Spinal cord (tissue), 10 donors: ENCODE measurements at places on chromosomes 16 and 17. TPM values are rescaled to one million over a fixed set of nuclear protein-coding genes. Genes with fewer than 3 reads are reported as not detected.

DNA sequence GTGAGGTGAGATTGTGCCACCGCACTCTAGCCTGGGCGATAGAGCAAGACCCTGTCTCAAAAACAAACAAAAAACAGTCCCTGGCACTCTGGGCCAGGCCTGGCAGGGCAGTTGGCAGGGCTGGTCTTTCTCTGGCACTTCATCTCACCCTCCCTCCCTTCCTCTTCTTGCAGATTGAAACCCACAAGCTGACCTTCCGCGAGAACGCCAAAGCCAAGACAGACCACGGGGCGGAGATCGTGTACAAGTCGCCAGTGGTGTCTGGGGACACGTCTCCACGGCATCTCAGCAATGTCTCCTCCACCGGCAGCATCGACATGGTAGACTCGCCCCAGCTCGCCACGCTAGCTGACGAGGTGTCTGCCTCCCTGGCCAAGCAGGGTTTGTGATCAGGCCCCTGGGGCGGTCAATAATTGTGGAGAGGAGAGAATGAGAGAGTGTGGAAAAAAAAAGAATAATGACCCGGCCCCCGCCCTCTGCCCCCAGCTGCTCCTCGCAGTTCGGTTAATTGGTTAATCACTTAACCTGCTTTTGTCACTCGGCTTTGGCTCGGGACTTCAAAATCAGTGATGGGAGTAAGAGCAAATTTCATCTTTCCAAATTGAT is 24.8 kb downstream of the STH start:
- no peak for DNase-seq

DNA sequence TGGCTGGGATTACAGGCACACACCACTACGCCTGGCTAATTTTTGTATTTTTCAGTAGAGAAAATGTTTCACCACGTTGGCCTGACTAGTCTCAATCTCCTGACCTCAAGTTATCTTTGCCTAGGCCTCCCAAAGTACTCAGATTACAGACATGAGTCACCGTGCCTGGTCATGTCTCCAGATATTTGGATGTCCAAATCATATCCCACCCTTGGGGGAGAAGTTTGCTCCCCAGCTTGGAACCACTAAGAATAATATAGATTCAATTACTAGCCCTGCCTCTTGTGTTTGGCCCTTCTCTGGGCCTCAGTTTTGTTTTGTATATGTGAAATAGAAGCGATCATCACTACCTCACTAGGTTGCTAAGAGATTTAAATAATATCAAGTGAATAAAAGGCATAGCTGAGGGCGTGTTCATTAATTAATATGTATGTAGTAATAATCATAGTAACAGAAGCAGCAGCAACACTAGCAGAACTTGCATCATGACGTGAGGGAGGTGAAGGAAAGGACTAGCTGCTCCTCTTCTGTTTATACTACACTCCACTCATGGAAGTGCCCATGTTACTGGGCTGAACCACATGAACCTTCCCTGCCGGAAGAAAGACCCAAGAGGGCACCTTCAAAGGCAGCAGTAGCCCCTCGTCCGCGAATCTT is 253.6 kb upstream of the XYLT1 start:
- DNase-seq = no peak

DNA sequence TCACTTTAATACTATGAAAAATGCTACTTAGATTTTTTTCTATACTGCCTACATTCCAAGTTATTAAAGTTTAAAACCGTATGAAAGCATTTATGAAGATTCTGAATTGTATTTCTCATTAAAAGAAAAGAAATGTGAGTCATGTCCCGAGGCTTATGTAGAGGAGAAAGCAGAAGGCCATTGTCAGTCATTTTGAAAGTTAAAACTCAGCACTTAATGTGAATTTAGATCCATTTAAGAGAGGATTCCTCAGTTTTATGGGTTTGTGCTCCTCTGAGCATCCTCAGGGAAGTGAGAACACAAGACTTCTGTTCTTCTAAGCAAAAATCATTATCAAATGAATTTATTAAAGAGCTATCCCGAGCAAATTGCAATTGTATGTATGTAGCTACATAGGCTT is 11.8 kb downstream of the C17orf75 start:
- no peak for DNase-seq

- no peak for DNase-seq
Measured at GRCh38 chr16:66205287-66206231, 160.9 kb upstream of the CDH5 start.

GRCh38 chr17:81524039-81524864 is 3.9 kb upstream of the FSCN2 start:
- DNase-seq = no peak

DNA sequence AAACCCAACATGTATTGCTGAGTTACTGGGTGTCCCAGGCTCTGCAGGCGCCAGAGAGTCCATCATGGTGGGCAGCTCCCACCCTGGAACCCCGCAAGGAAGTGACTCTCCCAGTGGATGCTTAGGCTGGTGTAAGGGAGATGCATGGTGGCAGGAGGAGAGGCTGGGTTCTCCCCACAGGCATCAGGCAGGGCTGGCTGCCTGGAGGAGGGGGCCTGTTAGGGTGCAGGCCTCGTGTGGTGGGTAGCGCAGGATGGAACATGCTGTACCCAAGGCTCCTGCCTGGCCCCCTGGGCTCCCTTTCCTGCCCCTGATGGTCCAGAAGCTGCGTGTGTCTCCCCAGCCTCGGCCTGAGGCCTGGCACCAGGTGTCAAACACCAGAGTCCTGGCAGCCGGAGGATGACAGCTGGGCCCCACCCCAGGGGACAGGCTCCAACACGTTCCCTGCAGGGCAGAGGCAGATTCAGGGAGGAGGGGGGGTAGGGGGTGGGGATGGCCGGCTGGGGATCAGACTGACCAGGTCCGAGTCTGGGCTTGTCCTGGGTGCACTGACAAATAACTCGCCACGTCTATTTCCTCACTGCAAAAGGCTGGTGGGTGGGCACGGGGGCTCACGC is 40.2 kb upstream of the CIBAR2 start:
- no peak for DNase-seq

DNA sequence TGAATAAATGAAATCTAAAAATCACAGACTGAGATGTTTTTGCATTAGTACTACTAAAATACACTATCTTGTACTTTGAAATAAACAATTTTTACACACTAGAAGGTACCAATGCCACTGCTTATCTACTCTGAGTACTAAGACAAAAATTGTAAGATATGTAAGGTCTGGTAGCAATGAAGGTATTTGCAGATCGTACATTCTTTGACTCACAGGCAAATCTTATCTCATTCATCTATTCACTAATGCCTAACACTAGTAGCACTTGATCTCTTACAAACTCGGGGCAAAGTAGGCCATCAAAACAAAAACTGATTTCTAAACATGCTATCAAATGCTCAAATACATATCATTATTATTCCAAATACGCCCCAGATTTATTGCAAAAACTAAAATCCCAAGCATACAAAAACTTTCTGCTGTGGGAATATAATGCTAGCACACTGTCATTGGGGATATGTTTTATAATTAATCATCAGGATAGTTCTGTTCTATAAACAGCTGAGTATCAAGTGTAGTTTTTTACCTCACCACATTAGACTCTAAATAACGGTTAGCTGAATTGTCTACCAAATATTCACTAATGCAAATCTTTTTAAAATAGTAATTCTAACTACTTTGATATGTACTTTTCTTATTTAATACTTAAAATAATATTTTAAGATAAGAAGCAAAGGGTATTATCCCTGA is 68.0 kb downstream of the MED13 start:
- no peak for DNase-seq

DNA sequence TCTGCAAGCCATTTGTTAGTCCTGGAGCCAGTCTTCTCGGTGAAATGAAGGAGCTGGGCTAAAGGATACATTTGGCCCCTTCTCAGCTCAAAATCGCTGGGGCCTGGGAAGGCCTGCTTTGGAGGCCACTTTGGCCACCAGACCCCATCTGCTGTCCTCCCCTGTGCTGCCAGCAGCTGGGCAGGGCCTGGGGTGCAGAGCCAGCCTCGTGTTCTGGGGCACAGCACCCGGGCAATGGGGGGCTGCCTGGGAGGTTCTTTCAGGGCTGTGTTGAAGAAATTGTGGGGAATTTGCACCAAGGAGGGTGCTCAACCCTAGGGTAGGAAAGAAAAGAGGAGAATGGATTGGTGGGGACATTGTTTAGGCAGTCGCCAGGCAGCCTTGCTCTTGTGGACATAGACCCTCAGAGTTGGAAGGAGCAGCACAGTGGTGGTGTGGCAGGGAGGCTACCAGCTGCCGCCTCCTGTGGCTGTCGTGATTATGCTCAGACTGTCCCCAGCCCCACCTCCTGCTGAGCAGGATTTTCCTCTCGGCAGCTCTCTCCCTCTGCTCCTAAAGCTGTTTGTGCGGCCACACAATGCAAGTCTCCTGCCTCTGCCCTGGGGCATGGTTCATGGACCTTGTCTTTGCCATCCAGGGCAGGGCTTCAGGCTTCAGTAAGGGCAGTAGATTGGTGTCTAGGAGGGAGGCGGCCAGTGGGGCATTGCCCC is 174.8 kb downstream of the NTN1 start:
- DNase-seq = no peak

GRCh38 chr17:63165400-63165799 is 199.4 kb downstream of the TANC2 start:
- DNase-seq = no peak

- DNase-seq = no peak
Measured at GRCh38 chr17:38920374-38921291, 4.8 kb upstream of the LASP1NB start.

GRCh38 chr16:2512735-2513404 is 882 bp upstream of the ATP6V0C start:
- no peak for DNase-seq

DNA sequence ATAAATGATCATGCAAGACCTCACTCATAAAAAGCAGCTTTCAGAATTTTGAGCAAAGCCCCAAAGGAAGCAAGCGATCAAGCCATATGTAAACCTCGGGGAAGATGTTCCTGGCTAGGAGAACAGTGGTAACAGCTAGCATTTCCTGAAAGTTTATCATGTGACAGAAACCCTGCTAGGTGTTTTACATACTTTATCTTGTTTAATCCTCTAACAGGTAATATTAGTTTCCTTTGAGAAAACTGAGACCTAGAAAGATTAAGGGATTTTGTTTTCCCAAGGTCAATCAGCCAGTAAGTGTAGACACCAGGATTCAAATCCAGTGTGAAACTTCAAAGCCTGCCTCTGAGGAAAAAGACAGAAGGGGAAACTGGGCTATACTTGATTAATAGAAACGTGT is 362.4 kb upstream of the MAF start:
- DNase-seq = no peak

GRCh38 chr17:3890082-3890877 is 2.6 kb downstream of the CAMKK1 start:
- no peak for DNase-seq

DNA sequence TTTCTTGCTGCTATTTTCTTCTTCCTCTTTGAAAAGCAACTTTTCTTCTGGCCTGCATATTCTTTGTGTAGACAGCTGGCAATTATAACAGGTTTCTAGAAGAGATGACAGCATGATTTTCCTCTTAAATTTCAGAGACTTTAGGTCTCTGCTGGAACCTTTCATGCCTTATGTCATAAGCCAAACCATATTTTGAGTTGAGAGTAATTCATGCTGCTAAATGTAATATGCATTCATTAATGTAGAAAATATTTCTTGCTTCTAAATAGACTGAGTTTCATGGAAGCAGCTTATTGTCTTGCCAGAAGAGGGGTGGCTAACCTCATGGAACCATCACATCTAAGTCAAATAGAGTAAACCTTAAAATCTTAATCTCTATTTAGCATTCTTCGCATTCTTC is 25.9 kb upstream of the ABCA9 start:
- no peak for DNase-seq

- DNase-seq = no peak
Measured at GRCh38 chr17:10070690-10071089, 127.7 kb downstream of the GAS7 start.

GRCh38 chr17:13353590-13353989 is 248.1 kb downstream of the HS3ST3A1 start:
- DNase-seq = no peak

- no peak for DNase-seq
Measured at GRCh38 chr16:8247993-8248392, 342.3 kb downstream of the TMEM114 start.

DNA sequence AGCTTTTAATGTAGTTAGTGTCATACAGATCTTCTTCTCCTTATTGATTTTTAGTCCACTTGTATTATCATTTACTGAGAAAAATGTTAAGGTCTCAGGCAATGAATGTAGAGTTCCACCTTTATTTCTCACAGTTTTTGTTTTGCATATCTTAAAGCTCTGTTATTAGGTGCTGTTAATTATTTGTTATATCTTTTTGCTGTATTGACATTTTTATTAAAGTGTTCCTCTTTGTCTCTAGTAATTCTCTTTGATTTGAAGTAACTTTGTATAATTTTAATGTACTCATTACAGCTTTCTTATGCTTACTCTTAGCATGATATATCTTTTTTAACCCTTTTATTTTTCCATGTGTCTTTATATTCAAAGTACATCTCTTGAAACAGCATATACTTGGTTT is 22.4 kb upstream of the USP43 start:
- DNase-seq = no peak

DNA sequence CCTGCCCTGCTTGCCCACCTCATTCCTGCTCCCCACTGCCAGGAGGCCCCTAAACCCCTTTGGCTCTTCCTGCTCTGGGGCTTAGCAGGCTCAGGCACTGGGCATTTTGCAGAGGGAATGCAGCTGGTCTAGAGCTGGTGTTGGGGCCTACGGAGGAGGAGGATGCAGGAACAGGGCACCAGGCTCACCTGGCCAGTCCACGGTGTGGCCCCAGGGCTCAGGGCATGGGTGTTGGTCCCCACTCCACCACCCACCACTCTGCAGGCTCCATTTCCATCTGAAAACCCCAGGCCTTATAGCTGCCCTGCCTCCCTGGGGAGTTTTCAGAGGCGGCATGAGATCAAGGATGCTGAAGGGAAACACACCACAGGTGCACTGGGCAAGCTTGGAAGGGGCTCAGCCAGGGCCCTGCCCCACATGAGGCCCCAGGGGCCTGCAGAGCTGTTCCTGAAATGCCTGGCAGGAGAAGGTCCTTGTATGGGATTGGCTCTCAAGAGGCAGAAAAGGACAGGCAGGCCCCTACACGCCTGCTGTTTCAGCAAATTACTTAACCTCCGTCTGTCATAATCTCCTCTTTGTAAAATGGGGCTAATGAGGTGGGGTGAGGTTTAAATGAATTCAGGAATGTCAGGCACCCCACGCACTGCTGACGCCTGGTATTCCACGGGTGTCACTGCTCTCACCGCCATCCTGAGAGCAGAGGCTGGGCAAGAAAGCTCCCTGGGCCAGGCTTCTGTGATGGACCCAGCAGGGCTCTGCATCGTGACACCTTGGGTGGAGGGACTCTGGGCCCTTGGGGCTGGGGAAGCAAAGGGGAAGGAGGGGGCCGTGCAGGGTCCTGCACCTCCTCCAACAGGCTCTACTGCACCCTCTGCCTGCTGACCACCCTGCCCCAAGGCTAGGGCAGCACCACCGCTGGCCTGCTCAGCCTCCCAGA is 9.3 kb downstream of the SLC47A2 start:
- no peak for DNase-seq

Gene SCARF1
- total RNA-seq = 10.7 TPM

Gene TMED6
- total RNA-seq = not detected

Gene CD300LG
- total RNA-seq = 0.40 TPM

Gene CLEC18B
- total RNA-seq = 5.1 TPM

Gene TPSD1
- not detected for total RNA-seq

Gene TM4SF5
- not detected for total RNA-seq

Gene BAHCC1
- total RNA-seq = 9.3 TPM

Gene SETD1A
- 5.0 TPM for total RNA-seq

Gene PLXDC1
- total RNA-seq = 12.6 TPM

Gene SHCBP1
- 6.0 TPM for total RNA-seq

Gene ZNF232
- 8.7 TPM for total RNA-seq
